ENCODE measurements at places on chromosomes 6 and 20. TPM values are rescaled to one million over a fixed set of nuclear protein-coding genes. Genes with fewer than 3 reads are reported as not detected.

SCAF8 gene
- 31.3 TPM for total RNA-seq

HEY2 gene
- 0.61 TPM for total RNA-seq

RGL2 gene
- 54.9 TPM for total RNA-seq

CLPSL2 gene
- not detected for total RNA-seq

DNA sequence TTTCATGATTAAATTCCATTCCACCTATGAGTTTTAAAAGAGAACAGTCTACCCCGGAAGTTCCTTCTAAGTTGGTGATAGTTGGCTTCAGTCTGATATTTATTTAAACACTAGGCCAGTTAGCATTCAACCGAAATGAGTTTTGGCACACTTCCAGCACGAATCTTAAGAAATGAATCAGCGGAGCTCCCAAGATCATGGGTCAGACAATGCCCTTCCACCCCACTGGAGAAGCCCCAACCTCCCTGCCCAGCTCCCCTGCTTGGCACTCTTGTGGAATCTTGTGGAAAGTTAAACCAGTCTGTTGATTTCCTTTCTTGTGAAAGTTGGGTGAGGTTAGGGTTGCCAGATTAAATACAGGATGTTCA is 64.3 kb downstream of the MKKS start:
- DNase-seq = no peak

DNA sequence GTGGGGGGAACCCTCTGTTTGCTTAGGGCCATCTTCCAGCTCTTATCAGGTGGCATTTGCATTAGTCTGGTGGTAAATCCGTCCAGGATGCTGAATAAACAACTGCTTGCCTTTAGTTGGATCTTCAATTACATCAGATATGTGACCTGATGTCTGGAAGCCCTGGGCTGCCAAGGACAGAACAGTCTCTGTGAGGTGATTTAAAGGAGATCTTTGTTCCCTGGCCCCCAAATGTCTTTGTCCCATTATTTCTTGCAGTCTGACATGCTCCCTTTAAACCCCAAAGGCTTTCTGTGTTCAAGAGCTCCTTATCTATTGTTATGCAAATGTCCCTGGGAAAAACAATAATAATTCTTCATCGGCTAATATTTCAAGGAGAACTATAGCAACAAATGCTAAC is 84.6 kb upstream of the SPTLC3 start:
- DNase-seq = no peak

DNA sequence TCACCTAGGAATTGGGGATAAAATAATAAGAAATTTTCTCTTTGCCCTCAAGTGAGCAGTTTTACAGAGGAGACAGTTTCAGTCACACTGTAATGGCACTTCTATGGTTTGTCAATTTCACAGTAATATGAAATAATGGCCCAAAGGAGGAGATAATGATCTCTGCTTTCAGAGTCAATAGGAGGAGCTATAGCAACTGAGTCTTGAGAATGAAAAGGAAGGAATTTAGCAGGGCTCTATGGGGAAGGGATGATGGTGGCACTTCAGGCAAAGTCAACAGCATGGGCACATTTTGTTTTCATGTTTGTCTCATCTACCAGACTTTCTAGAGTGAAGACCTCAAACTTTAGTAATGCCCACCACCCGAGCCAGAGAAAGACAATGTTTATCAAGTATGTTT is 138.3 kb upstream of the HMGN3 start:
- no peak for DNase-seq

DNA sequence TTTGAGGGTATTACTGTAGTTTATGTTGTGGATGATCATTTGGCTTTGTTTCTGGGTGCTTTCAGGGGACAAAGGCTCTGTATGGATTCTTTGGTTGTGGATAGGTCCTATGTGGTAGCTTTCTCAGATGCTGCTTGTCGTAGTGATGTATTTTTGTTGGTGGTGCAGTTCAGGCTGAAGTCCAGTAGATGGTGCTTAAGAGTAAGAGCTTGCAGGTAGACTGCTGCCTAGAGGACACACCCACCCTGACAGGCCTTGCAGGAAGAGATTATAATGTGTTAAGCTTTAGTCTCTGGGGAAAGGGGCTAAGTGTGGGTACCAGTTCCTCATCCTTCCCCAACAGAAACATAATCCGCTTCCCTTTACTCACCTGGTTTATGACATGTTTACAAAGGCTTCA is 62.6 kb upstream of the ADGRB3 start:
- no peak for DNase-seq

DNA sequence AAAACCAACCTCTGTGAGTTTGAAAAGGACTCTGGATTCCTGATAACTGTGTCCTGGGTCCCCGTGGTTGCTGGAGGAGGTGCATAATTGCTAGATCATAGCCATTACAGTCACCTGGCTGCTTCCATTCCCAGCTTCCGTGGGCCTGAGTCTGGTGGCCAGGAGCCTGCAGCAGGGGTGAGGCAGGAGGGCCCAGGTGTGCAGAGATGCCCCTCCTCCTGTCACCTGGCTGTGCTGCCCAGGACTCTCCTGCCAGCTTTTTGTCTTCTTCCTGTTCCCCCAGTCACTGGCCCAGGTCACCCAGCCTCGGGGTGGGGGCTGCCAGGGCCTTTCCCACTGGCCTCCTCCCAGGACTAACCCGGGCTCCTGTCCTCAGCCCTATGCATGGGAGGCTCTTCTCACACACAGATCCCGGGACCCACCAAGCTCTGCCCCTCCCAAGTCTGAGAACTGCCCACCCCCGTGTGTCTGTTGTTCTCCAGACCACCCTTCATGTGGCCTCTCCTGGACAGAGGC is 30.0 kb downstream of the RAET1L start:
- DNase-seq = no peak

GRCh38 chr20:38888059-38888831 is 38.0 kb upstream of the FAM83D start:
- no peak for DNase-seq

All from esophagus squamous epithelium (tissue), 5 donors.